Adrenal gland (tissue), 19 donors: ENCODE measurements at places on chromosomes 11 and 22.

- no peak overlapping the region for H3K27ac ChIP-seq
- H3K4me3 ChIP-seq, result no peak overlapping the region
- no peaks in the 10 kb centered on the region for H3K27me3 ChIP-seq
- H3K36me3 ChIP-seq, result no peaks in the 10 kb centered on the region
Observed at GRCh38 chr11:15307619-15308024, 192.9 kb downstream of the INSC start.

DNA sequence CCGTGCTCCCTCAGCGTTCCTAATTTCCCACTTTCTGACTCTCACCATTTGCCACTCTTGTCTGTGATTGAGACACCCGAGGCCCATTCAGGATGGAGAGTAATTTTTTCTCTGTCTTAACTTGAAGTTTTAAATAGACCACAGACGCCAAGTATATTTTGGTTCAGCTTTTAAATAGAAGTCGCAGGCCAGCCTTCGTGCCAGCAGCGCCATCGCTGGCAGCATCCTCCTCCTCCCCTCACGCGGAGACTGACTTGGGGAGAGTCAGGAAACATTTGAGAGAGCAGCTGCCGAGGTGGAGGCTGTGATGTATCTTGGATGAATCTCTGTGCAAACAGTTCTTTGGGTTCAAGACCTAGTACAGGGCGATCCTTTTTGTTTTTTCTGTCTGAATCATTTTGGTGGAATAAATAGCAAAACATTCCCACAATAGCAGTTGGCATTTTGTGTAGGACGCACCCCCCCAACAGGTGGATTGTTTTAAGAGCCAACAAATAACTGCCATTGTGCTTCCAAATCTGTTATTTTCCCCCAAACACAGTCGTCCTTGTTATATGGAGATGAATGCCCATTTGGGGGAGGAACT, 889 bp upstream of the DMC1 start:
- H3K27me3 ChIP-seq, result no peaks in the 10 kb centered on the region
- peak overlapping the region; percentile 55 for H3K27ac ChIP-seq
- H3K4me3 ChIP-seq, result peak overlapping the region; percentile 64
- peak; percentile 27 for DNase-seq
- no peaks in the 10 kb centered on the region for H3K36me3 ChIP-seq

DNA sequence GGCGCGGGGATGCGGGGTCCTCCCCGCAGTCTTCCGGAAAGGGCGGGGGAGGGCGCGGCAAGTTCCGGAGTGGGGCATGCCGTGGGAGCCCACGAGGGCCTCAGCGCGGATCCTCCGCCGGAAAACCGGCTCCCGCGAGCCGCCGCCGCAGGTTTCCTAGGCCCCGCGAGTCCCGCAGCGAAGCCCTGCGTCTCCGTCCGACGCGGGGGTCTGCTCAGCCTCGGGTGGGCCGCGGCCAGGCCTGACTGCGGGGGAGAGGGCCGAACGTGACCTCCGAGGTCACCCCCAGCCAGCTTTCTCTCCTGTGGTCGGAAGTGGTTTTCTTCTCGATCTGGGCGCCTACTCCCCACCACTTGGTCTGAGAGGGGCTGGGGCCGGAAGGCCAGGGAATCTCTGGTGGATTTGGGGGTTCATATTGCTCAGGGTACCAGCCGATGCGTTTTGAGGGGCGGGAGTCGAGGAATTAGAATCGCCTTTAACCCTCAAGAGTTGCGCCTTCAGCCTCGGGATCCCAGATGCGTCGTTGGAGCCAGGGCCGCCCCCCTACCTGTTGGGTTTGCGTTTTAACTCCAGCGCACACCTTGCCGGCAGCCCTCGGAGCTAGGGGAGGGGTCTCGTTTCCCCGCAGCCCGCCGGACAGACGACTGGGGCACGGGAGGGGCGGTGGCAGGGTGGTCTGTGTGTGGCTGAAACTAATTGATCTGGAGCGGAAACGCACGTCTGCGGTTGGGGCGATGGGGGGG, 3.6 kb upstream of the CCND1 start:
- H3K27me3 ChIP-seq, result peaks cover 2% of the 10 kb centered on the region
- DNase-seq, result no peak
- H3K4me1 ChIP-seq, result peaks cover 37% of the 10 kb centered on the region

DNA sequence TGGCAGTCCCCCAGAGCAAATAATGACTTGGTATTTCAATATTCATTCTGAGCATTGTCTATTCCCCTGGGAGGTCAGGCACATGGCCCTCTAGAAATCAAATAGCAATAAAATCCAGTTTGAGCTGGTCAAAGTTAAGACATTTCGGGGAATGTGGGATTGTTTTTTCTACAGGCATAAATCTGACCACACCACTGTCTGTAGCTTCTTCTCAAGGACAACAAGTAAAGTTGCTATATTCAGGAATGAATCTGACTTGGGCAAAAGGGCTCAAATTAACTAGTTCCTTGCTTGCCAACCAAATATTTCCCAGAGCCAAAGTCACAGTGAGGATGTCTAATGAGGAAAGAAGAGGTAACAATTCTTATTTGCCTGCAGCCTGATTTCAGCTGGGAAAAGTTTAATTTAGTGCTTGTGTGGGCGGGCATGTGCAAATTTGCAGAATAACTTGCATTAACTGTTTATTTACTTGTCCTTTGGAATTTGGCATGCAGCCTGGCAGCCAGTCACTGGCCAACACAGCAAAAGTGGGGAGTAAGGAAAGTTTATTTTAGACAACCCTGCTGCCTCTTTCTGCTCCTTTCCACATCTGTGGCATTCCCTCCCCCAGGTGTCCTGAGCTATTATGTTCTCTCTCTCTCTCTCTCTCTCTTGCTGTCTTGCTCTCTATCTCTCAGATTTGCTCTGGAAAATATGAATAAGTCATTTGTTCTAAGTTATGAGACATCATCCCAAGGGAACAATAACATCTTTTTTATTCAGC, 51.2 kb upstream of the ARHGAP20 start:
- H3K36me3 ChIP-seq, result no peaks in the 10 kb centered on the region
- peaks cover 20% of the 10 kb centered on the region for H3K4me1 ChIP-seq
- no peaks in the 10 kb centered on the region for H3K27me3 ChIP-seq
- peak overlapping the region; percentile 48 for H3K27ac ChIP-seq

DNA sequence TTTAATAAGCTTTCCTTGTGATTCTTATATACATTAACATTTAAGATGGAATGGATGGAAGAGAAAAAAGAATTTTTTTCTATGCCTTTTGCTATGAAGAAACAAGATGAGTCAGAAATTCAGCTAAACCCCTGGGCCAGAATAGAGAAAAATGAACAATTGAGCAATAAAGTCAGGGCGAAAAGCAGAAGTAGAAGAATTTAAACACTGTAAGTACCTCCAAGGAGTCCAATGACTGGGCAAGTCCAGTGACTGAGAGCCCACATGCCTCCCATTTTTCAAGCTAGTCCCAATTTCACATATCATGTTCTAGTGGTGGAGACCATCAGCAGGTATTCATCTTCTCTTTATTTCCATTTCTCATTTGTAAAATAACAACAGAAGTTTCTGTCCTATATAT, 18.6 kb upstream of the APLP2 start:
- DNase-seq, result no peak
- H3K4me1 ChIP-seq, result no peaks in the 10 kb centered on the region
- no peak overlapping the region for H3K4me3 ChIP-seq
- no peaks in the 10 kb centered on the region for H3K36me3 ChIP-seq
- no peaks in the 10 kb centered on the region for H3K27me3 ChIP-seq

GRCh38 chr11:2661173-2662023, 38.4 kb downstream of the KCNQ1OT1 start:
- DNase-seq, result no peak
- H3K27me3 ChIP-seq, result no peaks in the 10 kb centered on the region
- H3K4me3 ChIP-seq, result no peak overlapping the region
- no peaks in the 10 kb centered on the region for H3K4me1 ChIP-seq
- peaks cover 8% of the 10 kb centered on the region for H3K36me3 ChIP-seq
- peak overlapping the region; percentile 56 for H3K27ac ChIP-seq

DNA sequence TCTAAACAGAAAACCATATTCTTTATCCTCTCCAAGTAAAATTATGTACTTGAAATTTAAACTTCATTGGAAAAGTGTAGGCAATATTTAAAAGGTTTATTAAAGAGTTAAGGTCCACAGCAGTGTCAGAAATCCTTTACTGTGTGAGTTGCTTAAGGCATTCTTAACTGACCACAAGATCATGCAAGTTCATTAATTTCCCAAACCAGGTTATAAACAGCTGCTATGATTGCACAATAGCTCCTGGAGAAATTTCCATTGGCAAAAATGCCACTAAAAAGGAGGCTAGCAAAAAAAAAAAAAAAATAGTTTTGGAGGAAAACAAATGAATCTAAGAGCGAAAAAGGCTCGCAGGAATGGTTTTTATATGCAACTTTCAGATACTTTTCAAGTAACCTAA, 106.2 kb downstream of the ETS1 start:
- H3K27ac ChIP-seq, result no peak overlapping the region
- no peak overlapping the region for H3K4me3 ChIP-seq
- H3K36me3 ChIP-seq, result no peaks in the 10 kb centered on the region
- no peaks in the 10 kb centered on the region for H3K27me3 ChIP-seq
- H3K4me1 ChIP-seq, result peaks cover 40% of the 10 kb centered on the region

- H3K36me3 ChIP-seq, result no peaks in the 10 kb centered on the region
- no peak for DNase-seq
- no peak overlapping the region for H3K4me3 ChIP-seq
Observed at GRCh38 chr11:15153231-15153630, 38.5 kb downstream of the INSC start.

- H3K27me3 ChIP-seq, result no peaks in the 10 kb centered on the region
- no peaks in the 10 kb centered on the region for H3K4me1 ChIP-seq
- H3K4me3 ChIP-seq, result no peak overlapping the region
- H3K36me3 ChIP-seq, result no peaks in the 10 kb centered on the region
- H3K27ac ChIP-seq, result no peak overlapping the region
- DNase-seq, result no peak
Observed at GRCh38 chr11:88183233-88183632, 8.0 kb upstream of the RAB38 start.

- no peaks in the 10 kb centered on the region for H3K36me3 ChIP-seq
- H3K27ac ChIP-seq, result peak overlapping the region; percentile 65
- H3K4me1 ChIP-seq, result peaks cover 29% of the 10 kb centered on the region
- DNase-seq, result no peak
- H3K27me3 ChIP-seq, result no peaks in the 10 kb centered on the region
Observed at GRCh38 chr11:44862558-44863101, 88.1 kb downstream of the TP53I11 start.

GRCh38 chr11:15663777-15664218, 549.1 kb downstream of the INSC start:
- peaks cover 24% of the 10 kb centered on the region for H3K4me1 ChIP-seq
- peak; percentile 26 for DNase-seq
- no peaks in the 10 kb centered on the region for H3K27me3 ChIP-seq
- no peak overlapping the region for H3K27ac ChIP-seq
- H3K4me3 ChIP-seq, result no peak overlapping the region

- no peak for DNase-seq
- H3K27ac ChIP-seq, result no peak overlapping the region
- H3K4me1 ChIP-seq, result no peaks in the 10 kb centered on the region
- H3K27me3 ChIP-seq, result no peaks in the 10 kb centered on the region
Observed at GRCh38 chr11:19570889-19571288, 141.7 kb upstream of the NAV2 start.

DNA sequence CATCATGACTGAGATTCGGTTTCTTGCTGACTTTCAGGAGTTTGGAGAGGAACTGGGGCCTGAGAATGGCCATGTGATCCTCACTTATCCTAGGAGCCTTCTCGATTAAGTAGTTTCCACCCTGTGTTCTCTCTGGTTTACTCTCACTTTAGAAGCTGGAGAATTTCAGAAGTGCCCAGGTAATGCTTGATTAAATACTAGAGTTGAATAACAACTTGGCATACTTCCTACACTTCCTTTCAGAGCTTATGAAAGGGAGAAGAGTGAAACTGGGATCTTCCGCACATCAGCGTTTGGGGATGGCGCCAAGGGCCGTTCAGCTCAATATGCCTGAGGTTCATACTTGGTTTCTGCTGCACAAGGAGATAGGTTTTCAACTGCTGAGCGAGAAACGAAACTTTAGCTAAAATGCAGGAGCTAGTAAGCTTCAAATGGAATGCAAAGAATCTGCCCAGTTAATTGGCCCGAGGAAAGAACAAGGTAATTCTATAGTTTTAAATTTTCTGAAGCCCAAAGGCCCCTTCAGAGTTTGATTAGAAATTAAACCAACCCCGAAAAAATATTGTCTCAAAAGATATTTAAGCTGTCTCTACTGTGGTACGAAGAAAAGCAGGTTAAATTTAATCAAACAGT, 823 bp upstream of the MUC15 start:
- H3K4me1 ChIP-seq, result no peaks in the 10 kb centered on the region
- no peaks in the 10 kb centered on the region for H3K27me3 ChIP-seq
- no peaks in the 10 kb centered on the region for H3K36me3 ChIP-seq
- H3K4me3 ChIP-seq, result no peak overlapping the region
- no peak for DNase-seq

DNA sequence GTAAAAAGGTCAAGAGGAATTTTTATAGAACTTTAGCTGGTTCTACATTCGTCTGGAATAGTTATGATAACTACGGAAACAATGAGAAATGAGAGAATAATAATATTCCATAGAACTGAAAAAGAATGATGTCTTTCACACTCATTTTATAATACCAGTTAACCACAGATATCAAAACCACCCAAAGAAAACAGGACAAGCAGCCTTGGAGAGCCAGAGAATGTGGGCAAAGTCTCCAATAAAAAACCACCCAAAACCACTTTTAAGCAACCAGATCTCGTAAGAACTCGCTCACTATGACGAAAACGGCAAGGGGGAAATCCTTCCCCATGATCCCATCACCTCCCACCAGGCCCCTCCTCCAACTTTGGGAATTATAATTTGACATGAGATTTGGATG, 60.8 kb downstream of the ARHGAP32 start:
- DNase-seq, result no peak
- H3K36me3 ChIP-seq, result no peaks in the 10 kb centered on the region
- no peaks in the 10 kb centered on the region for H3K4me1 ChIP-seq
- H3K27me3 ChIP-seq, result no peaks in the 10 kb centered on the region
- H3K4me3 ChIP-seq, result no peak overlapping the region

- H3K4me3 ChIP-seq, result no peak overlapping the region
- no peaks in the 10 kb centered on the region for H3K4me1 ChIP-seq
- peaks cover 43% of the 10 kb centered on the region for H3K36me3 ChIP-seq
- no peaks in the 10 kb centered on the region for H3K27me3 ChIP-seq
- no peak overlapping the region for H3K27ac ChIP-seq
Observed at GRCh38 chr22:29817724-29818123, 20.4 kb downstream of the ASCC2 start.

- DNase-seq, result no peak
- H3K27me3 ChIP-seq, result no peaks in the 10 kb centered on the region
- H3K27ac ChIP-seq, result peak overlapping the region; percentile 78
Observed at GRCh38 chr11:44754876-44755555, 28.3 kb downstream of the TSPAN18 start.

GRCh38 chr22:20885557-20886323, 26.9 kb downstream of the SNAP29 start:
- H3K36me3 ChIP-seq, result peaks cover 64% of the 10 kb centered on the region
- peaks cover 7% of the 10 kb centered on the region for H3K4me1 ChIP-seq
- DNase-seq, result peak; percentile 87
- no peaks in the 10 kb centered on the region for H3K27me3 ChIP-seq
- peak overlapping the region; percentile 61 for H3K27ac ChIP-seq

DNA sequence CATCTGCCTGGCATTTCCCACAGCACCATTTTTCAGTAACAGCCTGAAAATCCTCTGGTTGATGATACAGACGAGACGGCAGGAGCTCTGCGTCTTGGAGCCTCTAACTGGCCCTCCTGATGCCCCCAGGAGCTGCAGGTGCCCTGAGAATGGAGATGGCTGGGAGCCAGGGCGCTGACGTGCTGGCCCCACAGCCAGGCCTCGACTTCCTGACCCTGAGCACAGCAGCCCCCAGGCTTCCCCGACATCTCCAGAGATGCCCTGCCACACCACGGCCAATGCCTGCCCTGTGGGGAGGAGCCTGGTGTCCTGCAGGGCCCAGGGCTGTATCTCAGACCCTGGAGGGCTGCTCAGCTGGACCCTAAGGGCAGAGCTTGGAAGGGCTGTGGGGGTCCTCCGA, 21.5 kb downstream of the TOLLIP start:
- no peak overlapping the region for H3K27ac ChIP-seq
- DNase-seq, result no peak
- H3K4me3 ChIP-seq, result no peak overlapping the region
